Left ventricle myocardium superior (tissue), 1 donor: ENCODE measurements at places on chromosomes 6 and 20.

DNA sequence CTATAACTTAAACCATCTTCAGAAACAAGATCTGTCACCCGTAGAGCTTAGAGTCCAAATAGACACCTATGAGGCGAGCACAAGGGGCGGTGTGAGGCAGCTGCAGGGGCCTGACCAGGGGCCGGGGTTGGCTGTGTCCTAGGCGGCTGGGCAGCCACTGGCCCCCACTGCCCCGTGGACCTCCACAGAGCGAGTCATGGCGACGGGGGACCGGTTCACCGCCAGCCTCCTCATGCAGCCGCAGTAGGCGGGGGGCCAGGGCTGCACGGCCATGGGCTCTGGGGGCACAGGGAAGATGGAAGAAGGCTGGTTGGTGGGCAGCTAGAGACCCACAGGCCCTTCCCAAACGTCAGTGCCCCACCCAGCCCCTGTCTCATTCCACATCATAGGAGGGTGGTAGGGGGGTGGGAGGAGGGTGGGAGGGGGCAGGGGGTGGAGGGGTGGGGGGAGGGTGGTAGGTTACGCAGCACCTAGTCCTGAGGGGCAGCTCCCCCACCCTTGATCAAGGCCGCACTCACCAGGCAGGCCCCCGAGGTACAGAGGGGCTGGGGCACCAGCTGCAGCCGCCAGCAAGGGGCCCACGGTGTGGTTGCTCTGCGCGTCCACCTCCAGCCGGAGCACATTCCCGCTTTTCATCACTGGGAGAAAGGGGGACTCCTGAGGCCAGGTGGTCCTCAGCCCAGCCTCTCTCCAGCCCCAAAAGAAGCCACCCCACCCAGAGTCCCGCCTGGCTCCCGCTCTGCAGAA, 6.6 kb downstream of the ADRM1 start:
- DNase-seq, result no peak

- DNase-seq, result peak; percentile 79
These were observed 95.9 kb downstream of the SSR1 start for GRCh38 chr6:7216941-7217621.

GRCh38 chr6:49202924-49203536, 260.0 kb downstream of the MMUT start:
- DNase-seq, result no peak

GRCh38 chr6:155201461-155202226, 62.2 kb upstream of the CLDN20 start:
- no peak for DNase-seq

DNA sequence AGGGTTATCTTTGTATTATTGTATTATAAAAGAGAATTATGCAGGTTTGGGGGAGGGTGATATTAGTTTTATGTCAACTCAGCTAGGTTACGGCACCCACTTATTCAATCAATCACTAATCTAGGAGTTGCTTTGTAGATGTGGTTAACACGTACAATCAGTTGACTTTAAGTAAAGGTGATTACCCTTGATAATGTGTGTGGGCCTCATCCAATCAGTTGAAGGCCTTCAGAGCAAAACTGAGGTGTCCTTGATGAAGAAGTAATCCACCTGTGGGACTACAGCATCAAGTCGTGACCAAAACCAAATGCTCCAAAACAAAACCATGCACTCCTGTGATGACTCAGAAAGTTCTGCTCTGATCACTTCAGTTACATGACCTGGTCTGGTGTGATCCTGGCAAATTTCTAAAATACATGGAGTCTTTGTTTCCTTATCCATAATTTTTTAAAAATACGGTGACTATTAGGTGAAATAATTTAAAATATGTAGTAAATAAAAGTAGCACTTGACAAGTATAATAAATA, 114.1 kb downstream of the IYD start:
- DNase-seq, result no peak
